Naive B cell (primary cell): ENCODE measurements at places on chromosomes 1 and 21.

- H3K27me3 ChIP-seq: peaks cover 7% of the 10 kb centered on the region
- no peaks in the 10 kb centered on the region for H3K4me1 ChIP-seq
- peaks cover 7% of the 10 kb centered on the region for H3K36me3 ChIP-seq
- no peak overlapping the region for H3K27ac ChIP-seq
- H3K4me3 ChIP-seq: no peak overlapping the region
Measured at GRCh38 chr1:63034256-63034655, 250.3 kb downstream of the ATG4C start.

DNA sequence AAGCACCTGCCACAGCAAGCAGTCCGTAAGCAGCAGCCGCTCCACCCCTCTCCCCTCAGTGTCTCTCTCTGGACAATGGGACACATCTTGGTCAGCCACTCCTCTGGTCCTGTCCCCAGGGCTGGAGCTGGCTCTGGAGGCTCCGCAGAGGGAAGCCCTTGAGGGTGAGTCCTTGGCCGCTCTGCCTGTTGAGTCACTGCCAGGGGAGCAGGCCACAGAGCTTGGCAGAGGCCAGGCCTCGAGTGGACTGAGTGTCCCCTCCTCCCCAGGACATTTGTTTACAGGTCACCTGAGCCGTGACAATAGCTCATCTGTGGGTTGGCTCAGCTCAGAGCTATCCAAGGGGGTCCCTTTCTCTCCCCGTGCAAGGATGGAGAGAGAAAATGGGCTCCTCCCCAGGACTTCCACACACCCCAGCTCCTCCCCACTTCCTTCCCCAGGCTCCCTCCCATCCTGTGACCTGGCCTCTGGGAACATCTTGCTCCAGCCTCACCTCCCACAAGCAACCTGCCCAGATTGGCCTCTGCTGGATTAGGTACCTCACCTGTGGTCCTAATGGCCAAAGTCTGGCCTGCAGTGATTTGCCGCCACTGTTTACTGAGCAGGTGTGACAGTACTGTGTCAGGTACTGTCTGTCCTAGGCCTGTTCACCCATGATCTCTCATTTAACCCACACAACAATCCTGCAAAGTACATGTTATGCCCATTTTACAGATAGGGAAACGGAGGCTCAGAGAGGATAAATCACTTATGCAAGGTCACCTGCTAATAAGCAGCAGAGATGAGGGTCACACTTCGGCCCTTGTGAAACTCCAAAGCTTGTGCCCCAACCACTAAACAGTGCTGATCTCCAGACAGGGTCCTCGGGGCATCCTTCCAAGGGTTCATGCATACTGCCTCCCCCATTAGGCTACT lies 4.8 kb downstream of the FAM131C start:
- peak overlapping the region; percentile 73 for H3K27ac ChIP-seq
- no peak overlapping the region for H3K4me3 ChIP-seq
- no peak for DNase-seq

GRCh38 chr21:42187976-42188653 lies 30.8 kb upstream of the ABCG1 start:
- peak overlapping the region; percentile 77 for H3K27ac ChIP-seq
- DNase-seq: peak; percentile 73
- peak overlapping the region; percentile 83 for H3K4me3 ChIP-seq
- peaks cover 40% of the 10 kb centered on the region for H3K4me1 ChIP-seq

DNA sequence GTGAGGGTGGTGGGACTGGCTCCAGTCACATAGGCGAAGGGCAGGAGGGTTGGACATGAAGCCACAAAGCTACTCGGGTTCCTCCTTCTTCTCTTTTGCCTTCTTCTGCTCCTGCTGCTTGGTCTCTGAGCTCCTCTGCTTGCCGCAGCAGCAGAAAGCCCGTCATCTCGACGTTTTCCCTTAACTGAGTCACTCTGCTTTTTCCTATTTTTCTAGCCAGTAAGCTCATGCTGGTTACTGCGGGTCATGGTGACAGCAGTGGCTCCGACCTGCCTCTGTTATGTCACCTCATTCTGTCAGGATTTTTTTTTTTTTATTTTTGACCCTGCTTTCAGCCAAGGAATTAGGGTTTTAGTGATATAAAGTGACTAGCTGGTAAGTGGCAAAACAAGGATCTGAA lies 2.6 kb upstream of the FMOD start:
- H3K27ac ChIP-seq: peak overlapping the region; percentile 92
- no peak overlapping the region for H3K4me3 ChIP-seq
- peaks cover 10% of the 10 kb centered on the region for H3K36me3 ChIP-seq
- peaks cover 51% of the 10 kb centered on the region for H3K27me3 ChIP-seq
- H3K4me1 ChIP-seq: no peaks in the 10 kb centered on the region

DNA sequence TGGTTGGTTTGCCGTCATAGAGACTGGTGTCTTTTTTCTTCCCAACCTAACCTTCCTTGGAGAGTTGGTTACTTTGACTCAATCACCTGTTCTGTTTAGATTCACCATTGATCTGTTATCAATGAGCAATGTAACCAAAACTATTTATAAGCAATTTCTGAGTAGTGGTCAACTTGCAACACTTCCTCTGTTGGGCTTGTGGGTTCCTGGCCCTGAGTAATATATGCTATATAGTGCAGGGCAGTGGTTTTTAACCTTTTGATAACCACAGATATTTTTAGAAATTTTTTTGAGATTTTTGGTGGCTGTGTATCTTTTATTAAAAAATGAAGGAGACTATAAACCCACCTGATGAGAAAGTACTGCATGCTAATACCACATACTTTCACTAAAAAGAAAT lies 9.4 kb upstream of the XCL1 start:
- H3K27ac ChIP-seq: no peak overlapping the region
- H3K4me3 ChIP-seq: no peak overlapping the region
- H3K27me3 ChIP-seq: no peaks in the 10 kb centered on the region
- H3K36me3 ChIP-seq: no peaks in the 10 kb centered on the region
- DNase-seq: no peak
- no peaks in the 10 kb centered on the region for H3K4me1 ChIP-seq

DNA sequence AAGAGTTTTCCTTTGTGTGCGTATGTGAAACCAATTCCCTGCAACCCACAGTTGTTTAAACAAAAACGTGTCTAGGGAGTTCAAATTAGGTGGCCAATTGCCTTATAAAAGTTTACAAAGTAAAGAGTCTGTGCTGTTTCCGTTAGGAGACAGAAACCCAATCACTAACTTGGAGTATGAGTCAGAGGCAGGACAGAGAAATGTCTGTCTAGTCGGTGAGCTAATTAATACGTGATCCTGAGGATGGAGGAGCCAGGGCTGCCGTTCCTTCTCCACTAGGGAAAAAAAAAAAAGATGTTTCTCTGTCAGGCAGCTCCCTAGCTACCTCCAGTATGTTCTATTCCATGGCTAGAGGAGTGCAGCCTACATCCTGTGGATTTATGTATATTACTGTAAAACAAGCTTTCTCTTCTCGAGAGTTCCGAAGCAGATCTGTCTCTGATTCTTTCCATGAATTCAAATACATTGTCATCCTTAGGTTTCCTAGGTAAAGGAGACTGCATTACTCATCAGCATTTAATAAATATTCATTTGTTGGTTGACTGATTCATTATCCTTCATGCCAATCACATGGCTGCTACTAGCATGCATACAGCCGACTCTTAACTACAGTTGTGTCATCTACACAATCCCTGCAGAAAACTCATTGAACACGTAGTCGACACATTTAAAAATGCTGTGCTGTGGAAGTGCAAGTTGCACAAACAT lies 430.6 kb downstream of the KIF26B start:
- peaks cover 12% of the 10 kb centered on the region for H3K27me3 ChIP-seq
- H3K4me3 ChIP-seq: no peak overlapping the region
- no peaks in the 10 kb centered on the region for H3K4me1 ChIP-seq
- H3K27ac ChIP-seq: no peak overlapping the region
- H3K36me3 ChIP-seq: no peaks in the 10 kb centered on the region
